ENCODE measurements at places on chromosomes 2 and 18.

GRCh38 chr2:86584151-86584913 lies 21.1 kb upstream of the CHMP3 start:
- no peak for DNase-seq

DNA sequence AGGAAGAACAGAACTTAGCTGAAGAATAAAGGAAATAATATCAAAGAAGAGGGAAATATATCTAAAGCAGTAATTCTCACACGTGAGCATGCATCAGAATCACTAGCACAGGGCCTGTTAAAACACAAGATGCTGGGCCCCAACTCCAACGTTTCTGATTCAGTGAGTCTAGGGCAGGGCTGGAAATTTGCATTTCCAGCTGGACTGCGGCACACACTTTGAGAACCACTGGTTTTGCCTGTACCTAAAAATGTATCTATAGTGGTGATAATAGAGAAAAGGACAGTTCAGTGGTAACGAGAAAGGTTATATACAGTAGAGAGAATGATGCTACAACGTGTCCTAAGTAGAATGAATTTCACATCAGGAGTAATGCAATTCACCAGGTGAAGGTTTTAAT lies 11.2 kb downstream of the REV1 start:
- DNase-seq = no peak

DNA sequence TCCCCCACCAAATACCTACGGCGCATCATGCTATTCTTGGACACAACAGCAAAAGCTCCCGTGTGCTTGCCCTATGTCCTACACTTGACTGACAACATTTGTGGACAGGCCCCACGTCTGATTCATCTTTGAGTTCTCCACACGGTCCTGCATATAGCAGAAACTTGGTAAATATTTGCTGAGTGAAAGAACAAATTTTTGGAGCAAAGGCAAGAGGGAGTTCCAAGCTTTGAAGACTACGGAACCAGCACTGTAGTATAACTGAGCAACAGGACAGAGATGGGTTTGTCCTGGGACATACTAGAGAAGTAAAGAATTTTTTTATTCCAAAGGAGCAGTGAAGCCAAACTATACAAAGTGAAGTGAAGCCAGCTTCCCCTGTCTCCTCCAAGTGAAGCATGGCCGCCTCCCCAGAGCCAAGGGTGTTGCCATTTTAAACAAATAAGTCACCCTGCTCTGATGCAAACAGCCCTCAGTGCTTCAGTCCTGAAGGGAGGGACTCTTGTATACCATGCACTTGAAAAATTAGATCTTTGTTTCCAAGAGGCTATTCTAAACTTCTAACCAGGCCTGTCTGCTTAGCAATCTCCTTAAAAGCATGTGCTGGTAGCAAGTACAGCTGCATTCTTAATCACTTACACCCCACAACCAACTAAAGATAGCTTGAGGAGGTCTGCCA lies 35.9 kb downstream of the SPRED2 start:
- DNase-seq = no peak

DNA sequence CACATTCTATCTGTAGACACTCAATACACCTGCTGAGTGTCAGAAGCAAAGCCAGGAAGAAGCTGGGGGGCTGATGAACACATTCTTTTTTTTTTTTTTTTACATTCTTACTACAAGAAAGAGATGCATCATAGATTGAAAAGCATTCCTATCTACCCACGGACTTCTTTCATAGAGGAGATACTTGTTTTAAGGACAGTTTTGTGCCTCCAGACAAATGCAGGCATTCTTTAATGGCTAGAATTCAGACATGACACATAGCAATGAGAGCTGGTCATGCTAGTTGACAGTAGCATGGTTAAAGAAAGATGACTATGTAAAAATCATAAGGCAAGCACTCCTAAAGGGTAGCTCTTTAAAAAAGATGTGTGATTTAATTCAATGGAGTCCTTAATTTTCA lies 110.2 kb downstream of the EPHA4 start:
- no peak for DNase-seq

GRCh38 chr2:171136024-171136423 lies 24.7 kb downstream of the TLK1 start:
- DNase-seq = no peak

DNA sequence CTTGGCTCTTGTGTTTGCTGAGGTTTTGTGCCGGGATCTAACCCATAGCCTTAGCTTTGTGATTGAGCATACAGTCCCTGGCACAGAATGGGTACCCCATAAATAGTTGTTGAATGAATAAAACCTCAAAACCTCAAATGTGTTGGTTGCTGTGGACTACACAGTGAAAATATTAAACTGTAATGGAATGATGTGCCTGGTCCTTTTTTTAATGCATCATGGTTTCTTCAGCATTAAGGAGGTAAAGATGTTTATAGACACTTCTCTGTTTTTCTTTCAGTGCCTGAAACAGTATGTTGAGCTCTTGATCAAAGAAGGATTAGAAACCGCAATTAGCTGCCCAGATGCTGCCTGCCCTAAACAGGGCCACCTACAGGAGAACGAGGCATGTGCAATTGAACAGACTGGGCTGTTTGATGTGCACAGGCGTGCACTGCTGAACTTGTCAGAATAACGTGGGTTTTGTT lies 97.0 kb downstream of the RNF144A start:
- no peak for DNase-seq

GRCh38 chr2:30323499-30323898 lies 92.2 kb downstream of the LBH start:
- no peak for DNase-seq

GRCh38 chr18:57208047-57208446 lies 61.2 kb downstream of the BOD1L2 start:
- DNase-seq = no peak

DNA sequence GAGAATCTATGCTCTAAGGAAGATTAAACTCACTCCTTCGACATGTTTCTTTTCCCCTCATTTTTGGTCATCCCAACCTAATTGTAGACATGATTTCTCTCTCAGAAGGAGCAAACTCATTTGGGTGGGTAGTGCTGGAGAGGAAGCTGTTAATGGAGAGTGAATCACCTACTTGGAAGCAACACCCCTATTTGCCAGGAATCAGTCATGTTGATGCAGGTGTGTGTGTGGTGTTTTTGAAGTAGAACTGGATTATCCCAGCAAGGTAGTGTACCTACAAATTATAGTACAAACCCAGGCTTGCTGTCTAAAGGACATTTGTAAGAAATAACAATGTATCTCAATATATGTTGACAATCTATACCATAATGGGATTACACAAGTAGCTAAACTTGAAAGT lies 186.4 kb downstream of the EPHA4 start:
- no peak for DNase-seq
